ENCODE measurements at places on chromosomes 2 and 18.

DNA sequence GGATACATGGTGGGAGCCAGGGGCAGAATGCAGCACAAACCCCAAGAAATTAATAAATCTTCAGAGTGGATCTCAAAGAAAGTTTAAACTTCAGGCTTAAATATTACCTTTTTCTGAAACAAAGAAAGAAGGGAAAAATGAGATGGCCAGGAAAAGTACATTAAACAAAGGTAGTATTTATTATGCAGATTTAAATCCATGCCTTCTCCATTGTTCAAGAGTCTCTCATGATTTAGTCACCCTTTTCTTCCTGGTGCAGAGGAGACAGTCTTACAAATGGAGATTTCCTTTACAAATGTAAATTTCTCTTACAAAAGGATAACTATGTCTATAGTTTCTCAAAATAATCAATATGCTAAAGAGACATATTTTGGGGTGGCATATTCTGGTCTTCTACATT, 33.4 kb upstream of the PPM1B start:
- H3K4me3 ChIP-seq, result no peak overlapping the region
- peaks cover 16% of the 10 kb centered on the region for H3K4me1 ChIP-seq
- no peak for DNase-seq
- no peaks in the 10 kb centered on the region for H3K27me3 ChIP-seq
- peak overlapping the region; percentile 47 for H3K27ac ChIP-seq

- no peaks in the 10 kb centered on the region for H3K4me1 ChIP-seq
- DNase-seq, result no peak
- no peaks in the 10 kb centered on the region for H3K36me3 ChIP-seq
- H3K27me3 ChIP-seq, result no peaks in the 10 kb centered on the region
Measured at GRCh38 chr18:27704736-27705361, 472.1 kb downstream of the CDH2 start.

DNA sequence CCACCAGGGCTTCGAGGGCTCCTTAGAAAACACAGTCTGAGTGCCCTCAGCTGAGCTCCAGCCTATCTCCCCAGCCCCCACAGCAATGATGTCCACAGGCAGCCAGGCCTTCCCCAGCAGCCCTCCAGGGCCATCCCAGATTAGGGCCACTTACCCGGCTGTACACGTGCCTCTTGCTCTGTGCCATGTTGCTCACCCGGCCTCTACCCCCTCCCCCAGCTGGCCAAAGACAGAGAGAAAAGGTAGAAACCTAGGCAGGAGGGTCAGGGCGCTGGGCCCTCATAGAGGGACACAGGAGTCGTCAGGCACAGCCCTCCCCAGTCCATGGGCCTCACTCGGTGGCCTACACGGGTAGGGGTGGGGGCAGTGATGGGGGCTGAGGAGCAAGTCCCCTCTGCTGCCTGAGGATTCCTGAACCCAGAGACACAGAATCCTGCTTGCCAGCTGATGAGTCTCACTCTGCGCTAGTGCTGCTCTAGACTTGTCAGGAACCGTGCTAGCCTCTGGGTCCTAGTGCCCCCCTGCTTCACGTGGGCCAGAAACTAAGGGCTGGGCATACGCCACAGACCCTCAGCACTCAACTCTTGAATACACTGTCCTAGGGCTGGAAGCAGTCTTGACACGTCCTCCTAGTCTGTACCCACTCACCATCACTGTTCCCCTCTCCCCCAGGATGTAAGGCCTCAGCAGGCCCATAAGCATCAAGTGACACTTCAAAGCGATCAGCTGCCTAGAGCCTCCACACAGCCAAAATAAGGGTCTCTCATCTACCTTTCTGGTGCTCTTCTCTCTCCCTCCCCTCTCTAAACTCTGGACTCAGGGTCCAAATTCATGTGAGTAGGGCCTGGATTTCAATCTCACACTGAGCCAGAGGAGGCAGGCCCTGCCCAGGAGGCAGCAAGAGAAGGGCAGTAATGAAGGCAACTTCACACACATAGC, at the start of gene DCTN1:
TSS of gene DCTN1 (minus strand) at position 461 of the 939 bp plus-strand sequence. CDS start at position 187, 274 bp downstream.
- no peak for DNase-seq
- no peaks in the 10 kb centered on the region for H3K27me3 ChIP-seq
- H3K36me3 ChIP-seq, result peaks cover 34% of the 10 kb centered on the region
- H3K4me3 ChIP-seq, result no peak within 1 kb of the TSS

GRCh38 chr2:76544901-76545300, 834.2 kb upstream of the GCFC2 start:
- no peak overlapping the region for H3K4me3 ChIP-seq
- H3K27ac ChIP-seq, result no peak overlapping the region
- H3K27me3 ChIP-seq, result no peaks in the 10 kb centered on the region
- H3K4me1 ChIP-seq, result no peaks in the 10 kb centered on the region

GRCh38 chr2:203498161-203498560, 36.9 kb downstream of the RAPH1 start:
- no peaks in the 10 kb centered on the region for H3K27me3 ChIP-seq
- peak overlapping the region; percentile 43 for H3K27ac ChIP-seq
- H3K36me3 ChIP-seq, result peaks cover 20% of the 10 kb centered on the region
- peaks cover 14% of the 10 kb centered on the region for H3K4me1 ChIP-seq
- H3K4me3 ChIP-seq, result no peak overlapping the region

DNA sequence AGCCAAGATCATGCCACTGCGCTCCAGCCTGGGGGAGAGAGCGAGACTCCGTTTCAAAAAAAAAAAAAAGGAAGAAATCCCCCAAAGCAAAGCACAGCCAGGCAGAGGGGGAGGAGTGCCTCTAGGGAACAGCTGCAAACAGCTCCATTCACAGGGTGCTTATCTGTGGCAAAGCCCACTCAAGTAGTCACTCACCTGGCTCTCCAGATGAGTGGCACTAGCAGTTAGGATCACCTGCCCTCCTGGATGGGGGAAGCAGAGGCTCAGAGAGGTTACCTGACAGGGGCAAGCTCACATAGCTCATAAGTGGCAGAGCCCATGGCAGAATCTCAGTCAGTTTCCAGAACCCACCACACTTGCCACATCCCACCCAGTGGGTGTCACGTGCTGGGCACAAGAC, 30.3 kb downstream of the TFCP2L1 start:
- no peak overlapping the region for H3K4me3 ChIP-seq
- DNase-seq, result no peak
- no peaks in the 10 kb centered on the region for H3K27me3 ChIP-seq
- no peaks in the 10 kb centered on the region for H3K4me1 ChIP-seq
- no peaks in the 10 kb centered on the region for H3K36me3 ChIP-seq
- no peak overlapping the region for H3K27ac ChIP-seq

DNA sequence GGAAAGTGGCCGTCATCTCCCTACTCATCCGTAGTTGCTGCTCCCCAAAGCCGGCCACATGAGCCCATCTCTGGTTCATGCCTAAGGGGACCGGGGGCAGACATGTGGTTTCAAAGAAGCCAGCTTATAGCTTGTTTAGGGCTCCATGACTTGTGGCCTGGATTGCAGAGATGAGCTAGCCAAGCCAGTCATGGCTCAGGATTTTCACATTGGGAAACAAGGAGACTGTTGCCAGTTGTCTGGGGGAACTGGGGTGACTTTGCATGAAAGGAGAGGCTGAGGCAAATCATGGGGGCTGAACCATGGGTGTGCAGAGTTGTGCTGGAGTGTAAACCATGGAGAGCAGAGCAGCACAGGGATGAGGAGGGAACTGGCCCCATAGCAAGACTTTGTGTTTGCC, 183.0 kb upstream of the APCDD1 start:
- no peak for DNase-seq
- no peaks in the 10 kb centered on the region for H3K36me3 ChIP-seq
- H3K27me3 ChIP-seq, result no peaks in the 10 kb centered on the region

- H3K36me3 ChIP-seq, result no peaks in the 10 kb centered on the region
- H3K4me1 ChIP-seq, result no peaks in the 10 kb centered on the region
- H3K27ac ChIP-seq, result no peak overlapping the region
- DNase-seq, result no peak
Measured at GRCh38 chr2:197293252-197294007, 17.1 kb downstream of the ANKRD44 start.

GRCh38 chr2:106063181-106063580, 130.9 kb downstream of the UXS1 start:
- H3K4me1 ChIP-seq, result no peaks in the 10 kb centered on the region
- H3K36me3 ChIP-seq, result no peaks in the 10 kb centered on the region
- peaks cover 4% of the 10 kb centered on the region for H3K27me3 ChIP-seq
- no peak overlapping the region for H3K4me3 ChIP-seq

DNA sequence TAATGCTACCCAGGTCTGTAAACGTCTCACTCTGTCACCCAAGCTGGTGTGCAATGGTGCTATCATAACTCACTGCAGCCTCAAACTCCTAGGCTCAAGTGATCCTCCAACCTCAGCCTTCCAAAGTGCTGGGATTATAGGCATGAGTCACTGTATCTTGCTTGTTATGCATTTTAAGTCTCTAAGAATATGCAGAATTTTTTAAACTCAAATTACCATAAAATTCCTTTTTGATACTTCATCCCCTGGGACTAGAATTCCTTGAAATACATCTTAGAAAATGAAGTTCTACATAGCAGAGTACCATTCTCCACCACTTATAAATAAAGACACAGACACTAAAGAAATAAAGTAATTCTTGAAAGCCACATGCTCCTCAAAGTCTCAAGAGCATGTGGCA, 30.2 kb upstream of the LRATD1 start:
- no peak for DNase-seq
- no peaks in the 10 kb centered on the region for H3K27me3 ChIP-seq
- H3K36me3 ChIP-seq, result no peaks in the 10 kb centered on the region
- H3K4me1 ChIP-seq, result peaks cover 5% of the 10 kb centered on the region

- no peaks in the 10 kb centered on the region for H3K36me3 ChIP-seq
- peak overlapping the region; percentile 26 for H3K27ac ChIP-seq
- H3K4me1 ChIP-seq, result no peaks in the 10 kb centered on the region
- no peaks in the 10 kb centered on the region for H3K27me3 ChIP-seq
Measured at GRCh38 chr18:13235421-13235831, 16.9 kb downstream of the LDLRAD4 start.

GRCh38 chr2:182077448-182078142, 91.9 kb downstream of the PPP1R1C start:
- H3K4me1 ChIP-seq, result peaks cover 9% of the 10 kb centered on the region
- H3K27me3 ChIP-seq, result no peaks in the 10 kb centered on the region
- no peak overlapping the region for H3K4me3 ChIP-seq
- no peak for DNase-seq
- no peaks in the 10 kb centered on the region for H3K36me3 ChIP-seq

GRCh38 chr2:45390441-45390840, 220.6 kb downstream of the SRBD1 start:
- no peak overlapping the region for H3K27ac ChIP-seq
- DNase-seq, result no peak
- peaks cover 16% of the 10 kb centered on the region for H3K36me3 ChIP-seq
- no peaks in the 10 kb centered on the region for H3K27me3 ChIP-seq
- H3K4me1 ChIP-seq, result no peaks in the 10 kb centered on the region
- H3K4me3 ChIP-seq, result no peak overlapping the region

- no peaks in the 10 kb centered on the region for H3K36me3 ChIP-seq
- H3K4me1 ChIP-seq, result peaks cover 18% of the 10 kb centered on the region
- H3K27me3 ChIP-seq, result no peaks in the 10 kb centered on the region
- no peak for DNase-seq
- H3K4me3 ChIP-seq, result no peak overlapping the region
- peak overlapping the region; percentile 27 for H3K27ac ChIP-seq
Measured at GRCh38 chr18:58552057-58552461, 76.8 kb downstream of the ALPK2 start.

- H3K27me3 ChIP-seq, result no peaks in the 10 kb centered on the region
- no peak overlapping the region for H3K27ac ChIP-seq
- H3K4me3 ChIP-seq, result no peak overlapping the region
- DNase-seq, result no peak
- H3K36me3 ChIP-seq, result peaks cover 18% of the 10 kb centered on the region
Measured at GRCh38 chr2:159380685-159381239, 94.3 kb upstream of the WDSUB1 start.

DNA sequence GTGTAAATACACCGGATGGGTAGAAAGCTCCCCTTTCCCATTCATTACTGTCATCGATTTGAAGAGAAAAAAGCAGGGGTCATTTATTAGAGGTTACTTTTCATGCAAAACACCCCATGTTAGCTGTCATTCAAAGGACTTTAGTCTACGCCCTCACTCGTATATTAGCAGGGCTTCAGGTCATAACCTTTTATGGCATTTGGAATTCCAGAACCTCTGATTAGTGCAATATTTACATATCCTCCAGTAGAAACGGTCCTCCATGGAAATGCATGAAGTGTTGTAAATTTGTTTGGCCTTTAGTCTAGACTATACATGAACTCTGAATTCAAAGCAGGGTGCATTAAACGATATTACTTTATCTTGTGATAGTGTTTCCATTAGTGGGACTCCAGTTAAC, 180.5 kb downstream of the ZNF516 start:
- no peaks in the 10 kb centered on the region for H3K4me1 ChIP-seq
- peaks cover 4% of the 10 kb centered on the region for H3K27me3 ChIP-seq
- DNase-seq, result no peak
- no peak overlapping the region for H3K4me3 ChIP-seq
- no peak overlapping the region for H3K27ac ChIP-seq
- H3K36me3 ChIP-seq, result no peaks in the 10 kb centered on the region

DNA sequence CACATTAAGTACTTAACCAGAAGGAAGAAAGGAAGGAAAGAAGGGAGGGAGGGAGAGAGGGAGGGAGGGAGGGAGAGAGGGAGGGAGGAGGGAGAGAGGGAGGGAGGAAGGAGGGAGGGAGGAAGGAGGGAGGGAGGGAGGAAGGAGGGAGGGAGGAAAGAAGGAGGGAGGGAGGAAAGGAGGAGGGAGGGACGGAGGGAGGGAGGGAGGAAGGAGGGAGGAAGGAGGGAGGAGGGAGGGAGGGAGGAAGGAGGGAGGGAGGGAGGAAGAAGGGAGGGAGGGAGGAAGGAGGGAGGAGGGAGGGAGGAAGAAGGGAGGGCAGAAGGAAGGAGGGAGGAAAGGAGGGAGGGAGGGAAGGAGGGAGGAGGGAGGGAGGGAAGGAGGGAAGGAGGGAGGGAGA, 363.3 kb downstream of the MBD2 start:
- H3K4me1 ChIP-seq, result no peaks in the 10 kb centered on the region
- H3K4me3 ChIP-seq, result no peak overlapping the region
- no peak overlapping the region for H3K27ac ChIP-seq
- no peaks in the 10 kb centered on the region for H3K27me3 ChIP-seq

DNA sequence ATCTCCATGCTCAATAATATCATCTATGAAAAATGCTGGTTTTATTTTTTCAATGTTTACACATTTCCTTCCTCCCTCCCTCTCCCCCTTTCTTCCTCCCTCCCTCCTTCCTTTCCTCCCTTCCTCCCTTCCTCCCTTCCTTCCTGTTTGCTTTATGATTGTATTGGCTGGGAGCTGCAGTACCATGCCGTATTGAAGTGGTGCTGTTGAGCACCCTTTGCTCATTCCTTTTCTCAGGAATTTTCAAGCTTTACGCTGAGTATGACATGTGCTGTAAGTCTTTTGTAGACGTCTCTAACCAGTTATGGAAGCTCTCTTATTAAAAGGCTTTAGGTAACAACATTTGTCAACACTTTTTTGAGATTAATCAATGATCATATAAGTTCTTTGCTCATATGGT, 100.4 kb downstream of the SNTG2 start:
- no peak overlapping the region for H3K4me3 ChIP-seq
- H3K27ac ChIP-seq, result no peak overlapping the region
- H3K4me1 ChIP-seq, result no peaks in the 10 kb centered on the region
- DNase-seq, result no peak
- H3K27me3 ChIP-seq, result no peaks in the 10 kb centered on the region

- no peak for DNase-seq
- peaks cover 38% of the 10 kb centered on the region for H3K36me3 ChIP-seq
- no peaks in the 10 kb centered on the region for H3K27me3 ChIP-seq
- no peak overlapping the region for H3K4me3 ChIP-seq
- no peak overlapping the region for H3K27ac ChIP-seq
Measured at GRCh38 chr2:158677542-158677941, 117.6 kb upstream of the DAPL1 start.

- no peaks in the 10 kb centered on the region for H3K4me1 ChIP-seq
- DNase-seq, result no peak
- H3K36me3 ChIP-seq, result no peaks in the 10 kb centered on the region
- no peak overlapping the region for H3K27ac ChIP-seq
- no peak overlapping the region for H3K4me3 ChIP-seq
- H3K27me3 ChIP-seq, result no peaks in the 10 kb centered on the region
Measured at GRCh38 chr2:102057502-102058292, 65.9 kb downstream of the IL1R2 start.
